LHCN-M2 (cell line): ENCODE measurements at places on chromosomes 7 and 10. TPM values are rescaled to one million over a fixed set of nuclear protein-coding genes. Genes with fewer than 3 reads are reported as not detected.

Gene ASNS
- 15.8 and 19.9 TPM in 2 replicates for total RNA-seq

Gene FKBP6
- not detected in 2 replicates for total RNA-seq

Gene OR6V1
- not detected in 2 replicates for total RNA-seq

DNA sequence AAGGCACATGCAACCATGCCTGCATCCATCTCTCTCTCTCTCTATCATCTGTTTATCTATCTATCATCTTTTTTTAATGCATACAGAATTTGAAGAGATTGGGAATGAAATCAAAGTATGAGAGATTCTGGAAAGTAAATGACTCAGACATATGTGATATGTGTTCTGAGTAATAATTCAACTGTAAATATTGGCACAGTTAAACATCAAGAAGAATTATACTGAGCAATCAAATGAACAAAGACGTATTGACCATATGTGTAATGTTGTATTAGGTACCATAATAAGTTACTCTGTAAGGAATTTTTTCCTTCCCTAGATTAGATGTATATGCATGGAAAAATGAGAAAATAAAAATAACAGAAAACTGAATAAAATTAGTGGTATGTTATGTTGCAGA is 108.3 kb downstream of the SUGCT start:
- DNase-seq: no peak

- peak; percentile 57 for DNase-seq
Observed at GRCh38 chr7:104123786-104124185, 84.0 kb downstream of the ORC5 start.

GRCh38 chr10:47023237-47024045 is 112.2 kb downstream of the PTPN20 start:
- DNase-seq: no peak
